Tracheal epithelial cell (primary cell): ENCODE measurements at places on chromosomes 6 and 20. TPM values are rescaled to one million over a fixed set of nuclear protein-coding genes. Genes with fewer than 3 reads are reported as not detected.

The C6orf163 gene
- 1.4 TPM in 1 of 2 replicates, not detected in the other for total RNA-seq

The MTFR2 gene
- total RNA-seq, result 0.24 and 0.64 TPM in 2 replicates

The TMEM170B gene
- 0.21 and 0.24 TPM in 2 replicates for total RNA-seq

The CFAP61 gene
- total RNA-seq, result not detected in 2 replicates

The NHSL1 gene
- total RNA-seq, result 8.1 and 10.6 TPM in 2 replicates
